ENCODE measurements at places on chromosomes 1 and 21. TPM values are rescaled to one million over a fixed set of nuclear protein-coding genes. Genes with fewer than 3 reads are reported as not detected.

The BTBD8 gene
- 0.60 TPM for total RNA-seq

The FMO5 gene
- total RNA-seq = 0.21 TPM

The HSD3B1 gene
- total RNA-seq = not detected

The FMOD gene
- total RNA-seq = not detected

The GLIS1 gene
- total RNA-seq = 0.08 TPM

The C1orf226 gene
- 0.50 TPM for total RNA-seq

The OR2T2 gene
- total RNA-seq = not detected

The NAV1 gene
- 9.6 TPM for total RNA-seq

The LRRC38 gene
- total RNA-seq = not detected

The HJV gene
- not detected for total RNA-seq

The OPRD1 gene
- total RNA-seq = 0.05 TPM

The KCNK1 gene
- 17.8 TPM for total RNA-seq

The LHX8 gene
- total RNA-seq = 1.2 TPM

The FALEC gene
- total RNA-seq = not detected

The ESPN gene
- 0.89 TPM for total RNA-seq

The CLDN8 gene
- not detected for total RNA-seq

The LY9 gene
- total RNA-seq = 0.06 TPM

The TENT5C gene
- total RNA-seq = 0.07 TPM

The CLCA1 gene
- total RNA-seq = not detected

The ARHGEF10L gene
- total RNA-seq = 4.8 TPM

The CRYAA gene
- total RNA-seq = not detected

The C1orf210 gene
- not detected for total RNA-seq

The OR2M3 gene
- not detected for total RNA-seq

The WDR64 gene
- not detected for total RNA-seq

The KRTAP19-3 gene
- not detected for total RNA-seq

The LCE1B gene
- not detected for total RNA-seq

The SELENBP1 gene
- total RNA-seq = 8.4 TPM

The GPR157 gene
- 6.1 TPM for total RNA-seq

The AHDC1 gene
- total RNA-seq = 18.3 TPM

The ZNF593OS gene
- total RNA-seq = not detected

The RGL1 gene
- total RNA-seq = 0.74 TPM

The LCE6A gene
- not detected for total RNA-seq

The GBP4 gene
- not detected for total RNA-seq

The GJC2 gene
- total RNA-seq = 0.64 TPM

The RFX5 gene
- total RNA-seq = 23.7 TPM

The RPL11 gene
- total RNA-seq = 1,390 TPM

The ANKRD65 gene
- 0.04 TPM for total RNA-seq

The LRP8 gene
- total RNA-seq = 38.0 TPM

The TIPRL gene
- total RNA-seq = 37.6 TPM

The BNIPL gene
- 0.07 TPM for total RNA-seq

The GOLT1A gene
- total RNA-seq = 5.1 TPM

The ADGRB2 gene
- 7.5 TPM for total RNA-seq

The BMP8B gene
- total RNA-seq = 4.3 TPM

The DAP3 gene
- 122 TPM for total RNA-seq

The EDN2 gene
- total RNA-seq = 9.8 TPM

The KRTAP19-1 gene
- not detected for total RNA-seq

The PIK3R3 gene
- 0.85 TPM for total RNA-seq

The CYP4Z1 gene
- not detected for total RNA-seq

The SIPA1L2 gene
- 8.3 TPM for total RNA-seq

The MYOC gene
- total RNA-seq = not detected

The OLFML2B gene
- 0.47 TPM for total RNA-seq

The ATAD3C gene
- total RNA-seq = not detected

The DENND1B gene
- total RNA-seq = 2.8 TPM

The KIF14 gene
- 7.8 TPM for total RNA-seq

The CCDC181 gene
- total RNA-seq = 0.10 TPM

The AADACL4 gene
- not detected for total RNA-seq

The FCAMR gene
- total RNA-seq = not detected

Measured in A549 treated with CORT108297 at 1 μM for 4 hours (cell line).